T-helper 1 cell (primary cell): ENCODE measurements at places on chromosomes 11 and 22.

DNA sequence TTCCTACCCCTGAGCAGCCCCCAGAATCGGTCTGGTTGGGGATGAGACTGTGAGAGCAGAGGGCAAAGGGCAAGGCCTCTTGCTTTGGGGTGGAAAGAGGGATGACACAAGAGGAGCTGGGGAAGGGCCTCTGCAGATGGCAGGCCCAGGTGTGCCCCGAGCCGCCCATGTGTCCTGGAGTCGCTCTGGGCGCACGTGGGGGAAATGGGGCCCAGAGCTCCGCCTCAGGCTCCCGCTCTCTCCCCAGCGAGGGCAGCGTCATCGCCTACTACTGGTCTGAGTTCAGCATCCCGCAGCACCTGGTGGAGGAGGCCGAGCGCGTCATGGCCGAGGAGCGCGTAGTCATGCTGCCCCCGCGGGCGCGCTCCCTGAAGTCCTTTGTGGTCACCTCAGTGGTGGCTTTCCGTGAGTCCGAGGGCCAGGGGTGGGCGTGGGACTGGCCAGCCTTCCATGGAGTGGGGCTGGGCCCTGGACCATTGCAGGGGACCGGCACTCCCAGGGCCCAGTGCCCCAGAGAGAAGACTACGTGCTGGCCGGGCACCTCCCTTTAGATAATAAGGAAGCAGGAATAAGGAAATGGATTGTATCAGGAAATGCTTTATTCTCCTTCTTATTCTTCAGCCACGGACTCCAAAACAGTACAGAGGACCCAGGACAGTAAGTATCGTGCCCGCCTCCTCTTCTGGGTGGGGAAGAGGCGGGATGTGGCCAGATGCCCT, 30.1 kb downstream of the ST14 start:
- no peak for DNase-seq

DNA sequence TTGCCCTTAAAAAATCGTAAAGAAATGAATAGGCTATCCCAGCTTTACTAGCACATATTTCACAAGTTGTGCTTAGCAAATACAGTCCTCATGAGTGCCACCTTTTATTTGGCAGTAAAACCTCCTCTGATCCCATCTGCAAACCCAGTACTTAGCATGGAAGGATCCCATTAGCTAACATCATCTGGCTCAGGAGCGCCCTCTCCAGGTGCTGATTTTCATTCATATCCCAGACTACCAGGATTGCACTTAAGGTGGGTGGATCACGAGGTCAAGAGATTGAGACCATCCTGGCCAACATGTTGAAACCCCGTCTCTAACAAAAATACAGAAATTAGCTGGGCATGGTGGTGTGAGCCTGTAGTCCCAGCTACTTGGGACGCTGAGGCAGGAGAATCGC, 76.1 kb upstream of the PAX6 start:
- no peak for DNase-seq

- no peak for DNase-seq
Observed at GRCh38 chr11:76193219-76193618, 13.1 kb downstream of the WNT11 start.

DNA sequence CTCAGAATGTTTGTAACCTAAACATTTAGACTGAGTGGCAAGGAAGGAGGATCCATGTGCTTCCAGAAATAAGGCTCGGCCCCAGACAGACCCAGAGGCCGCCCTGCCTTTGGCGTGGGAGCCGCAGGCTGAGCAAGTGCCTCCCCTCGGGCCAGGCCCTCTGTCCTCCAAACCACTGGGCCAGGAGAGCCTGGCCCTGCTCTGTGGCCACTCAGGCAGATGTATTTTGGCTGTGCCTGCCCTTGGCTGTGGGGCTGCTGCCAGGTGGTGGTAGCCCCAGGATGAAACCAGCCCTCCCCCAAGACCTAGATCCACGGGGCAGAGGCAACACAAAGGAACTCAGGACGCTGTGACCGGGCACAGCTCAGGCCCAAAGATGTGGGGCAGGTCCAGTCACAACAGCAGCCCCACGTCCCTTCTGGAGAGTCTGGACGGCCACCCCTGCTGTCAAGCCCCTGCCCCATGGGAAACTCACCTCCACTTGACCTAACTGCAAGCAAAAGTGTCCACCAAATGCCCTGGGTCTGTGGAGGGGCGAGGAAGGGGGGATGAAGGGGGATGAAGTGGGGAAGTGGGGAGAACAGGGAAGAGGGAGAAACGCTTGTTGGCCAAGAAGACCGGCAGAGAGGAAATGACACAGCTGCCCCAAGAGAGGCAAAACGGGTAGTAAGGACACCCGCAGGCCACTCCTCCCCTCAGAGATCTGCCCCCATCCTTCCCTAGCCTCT, 24.0 kb downstream of the PISD start:
- DNase-seq, result no peak

GRCh38 chr22:31400023-31400397, 606 bp downstream of the DRG1 start:
- no peak for DNase-seq

DNA sequence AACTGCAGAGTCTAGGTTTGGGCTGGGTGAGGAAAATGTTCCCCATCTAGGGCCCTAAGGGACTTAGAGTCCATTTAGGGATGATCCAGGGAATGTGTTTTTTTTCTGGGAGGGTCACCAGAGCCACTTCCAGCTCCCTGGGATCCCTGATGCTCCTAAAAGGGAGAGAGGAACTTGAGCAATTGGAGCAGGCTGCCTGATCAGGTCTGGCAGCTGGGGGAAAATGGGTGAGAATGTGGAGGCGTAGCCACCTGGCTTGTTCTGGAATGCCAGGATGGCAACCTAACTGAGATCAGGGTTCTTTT, 1.2 kb downstream of the PGAP2 start:
- DNase-seq, result no peak

DNA sequence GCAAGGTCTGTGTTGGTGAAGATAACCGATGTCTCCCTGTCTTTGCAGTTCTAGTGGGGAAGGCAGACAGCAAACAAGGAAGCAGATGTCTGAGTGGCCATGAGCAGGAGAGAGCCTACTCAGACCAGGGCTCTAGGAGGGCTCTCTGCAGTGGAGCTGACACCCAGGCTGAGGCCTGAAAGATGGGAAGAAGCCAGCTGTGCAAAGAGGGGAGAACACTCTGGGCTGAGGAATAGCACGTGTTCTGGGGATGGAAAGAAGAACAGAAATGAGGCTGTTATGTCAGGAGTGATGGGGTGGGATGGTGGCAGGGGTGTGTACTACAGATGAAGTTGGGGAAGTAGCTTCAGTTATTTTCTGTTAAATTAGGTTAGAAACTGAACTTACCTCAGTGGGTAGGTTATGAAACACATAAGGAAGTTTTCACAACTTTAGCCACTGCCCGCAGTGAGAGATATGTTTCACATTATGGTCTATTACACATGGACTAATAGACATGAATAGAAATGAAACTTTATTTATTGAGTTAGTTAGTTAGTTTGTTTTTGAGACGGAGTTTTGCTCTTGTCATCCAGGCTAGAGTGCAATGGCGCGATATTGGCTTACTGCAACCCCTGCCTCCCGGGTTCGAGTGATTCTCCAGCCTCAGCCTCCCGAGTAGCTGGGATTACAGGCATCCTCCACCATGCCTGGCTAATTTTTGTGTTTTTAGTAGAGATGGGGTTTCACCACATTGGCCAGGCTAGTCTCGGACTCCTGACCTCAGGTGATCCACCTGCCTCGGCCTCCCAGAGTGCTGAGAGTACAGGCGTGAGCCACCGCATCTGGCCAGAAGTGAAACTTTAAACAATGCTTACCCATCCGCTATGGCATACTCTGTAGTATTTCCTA, 7.8 kb downstream of the DCPS start:
- DNase-seq, result no peak

GRCh38 chr11:120223793-120224192, 13.0 kb downstream of the OAF start:
- DNase-seq, result no peak

DNA sequence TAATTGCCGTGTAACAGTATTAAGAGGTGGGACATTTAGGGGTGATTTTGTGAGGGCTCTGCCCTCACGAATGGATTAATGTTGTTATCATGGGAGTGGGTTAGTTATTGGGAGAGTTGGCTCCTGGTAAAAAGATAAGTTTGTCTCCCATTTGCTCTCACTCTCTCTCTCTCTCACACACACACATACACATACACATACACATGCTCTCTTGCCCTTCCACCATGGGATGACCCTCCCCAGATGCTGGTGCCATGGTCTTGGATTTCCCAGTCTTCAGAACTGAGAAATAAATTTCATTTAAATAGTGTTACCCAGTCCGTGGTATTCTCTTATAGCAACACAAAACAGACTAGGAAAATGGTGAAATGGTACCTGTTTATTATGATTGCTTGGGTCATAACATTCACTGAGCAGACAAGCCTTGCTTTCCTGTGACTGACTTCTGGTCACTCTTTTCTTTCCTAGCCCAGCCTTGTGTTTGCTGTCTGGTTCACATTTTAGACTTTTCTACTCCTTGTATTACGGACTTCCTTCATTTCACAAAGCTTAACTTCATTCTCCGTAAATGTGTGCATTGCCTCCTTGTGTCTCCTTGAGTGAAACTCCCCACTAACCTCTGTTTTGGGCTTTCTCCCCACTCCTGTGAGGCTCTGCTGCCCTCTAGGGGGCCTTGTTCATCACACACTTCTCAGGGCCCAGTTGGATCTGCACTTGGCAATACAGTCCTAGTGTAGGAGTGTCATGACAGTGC, 206.5 kb upstream of the CTSC start:
- peak; percentile 51 for DNase-seq

GRCh38 chr22:43230971-43231723, 44.2 kb upstream of the TTLL12 start:
- peak; percentile 35 for DNase-seq

DNA sequence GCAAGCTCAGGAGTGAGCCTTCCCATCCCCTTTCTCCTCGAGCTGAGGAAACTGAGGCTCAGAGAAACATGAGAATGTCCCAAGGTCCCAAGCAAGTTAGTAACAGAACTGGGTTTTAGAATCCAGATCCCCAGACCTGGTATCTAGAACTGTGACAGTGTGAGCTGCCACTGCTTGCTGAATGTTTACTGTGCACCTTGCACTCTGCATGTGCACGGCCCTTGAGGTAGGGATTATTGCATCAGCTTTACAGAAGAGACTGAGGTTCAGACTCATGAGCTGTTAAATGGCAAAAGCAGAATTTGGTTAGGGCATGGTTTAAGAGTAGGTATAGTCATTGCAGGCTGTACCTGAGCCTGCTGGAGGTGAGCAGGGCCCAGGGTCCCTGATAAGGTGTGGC, 3.8 kb upstream of the MPPED1 start:
- no peak for DNase-seq

DNA sequence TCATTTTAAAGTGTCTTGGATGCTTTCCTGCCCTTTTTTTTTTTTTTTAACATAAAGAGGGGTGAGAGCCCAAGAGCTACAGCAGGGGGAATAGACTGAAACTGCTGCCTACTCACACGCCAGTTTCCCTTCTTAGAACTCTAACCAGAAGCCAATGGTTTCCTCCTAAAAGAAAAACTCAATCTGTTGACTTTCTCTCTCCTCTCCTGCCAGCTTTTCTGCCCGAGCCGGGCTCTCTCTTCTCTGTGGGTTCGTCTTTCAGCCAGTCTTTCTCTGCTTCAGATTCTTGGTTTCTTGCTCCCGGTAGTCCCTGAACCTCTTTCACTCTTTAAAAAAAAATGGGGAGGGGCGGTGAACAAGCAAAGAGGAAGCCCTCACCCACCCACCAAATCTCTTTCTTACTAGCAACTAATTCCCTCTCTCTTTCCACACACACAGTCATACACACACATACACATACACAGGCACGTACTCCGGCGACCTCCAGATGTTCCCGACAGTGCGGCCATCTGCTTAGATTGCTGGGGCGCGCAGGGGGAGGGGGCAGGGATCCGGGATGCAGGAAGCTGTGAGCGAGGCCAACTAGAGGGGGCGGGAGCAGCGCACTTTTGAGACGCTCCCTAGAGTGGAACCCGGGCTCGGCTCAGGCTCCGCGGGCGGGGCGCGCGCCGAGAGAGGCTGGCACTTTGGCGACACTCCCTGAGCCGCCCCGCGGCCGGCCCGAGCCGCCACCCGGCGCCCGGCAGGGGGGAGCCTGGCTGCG, 444 bp upstream of the TSKU start:
- no peak for DNase-seq

DNA sequence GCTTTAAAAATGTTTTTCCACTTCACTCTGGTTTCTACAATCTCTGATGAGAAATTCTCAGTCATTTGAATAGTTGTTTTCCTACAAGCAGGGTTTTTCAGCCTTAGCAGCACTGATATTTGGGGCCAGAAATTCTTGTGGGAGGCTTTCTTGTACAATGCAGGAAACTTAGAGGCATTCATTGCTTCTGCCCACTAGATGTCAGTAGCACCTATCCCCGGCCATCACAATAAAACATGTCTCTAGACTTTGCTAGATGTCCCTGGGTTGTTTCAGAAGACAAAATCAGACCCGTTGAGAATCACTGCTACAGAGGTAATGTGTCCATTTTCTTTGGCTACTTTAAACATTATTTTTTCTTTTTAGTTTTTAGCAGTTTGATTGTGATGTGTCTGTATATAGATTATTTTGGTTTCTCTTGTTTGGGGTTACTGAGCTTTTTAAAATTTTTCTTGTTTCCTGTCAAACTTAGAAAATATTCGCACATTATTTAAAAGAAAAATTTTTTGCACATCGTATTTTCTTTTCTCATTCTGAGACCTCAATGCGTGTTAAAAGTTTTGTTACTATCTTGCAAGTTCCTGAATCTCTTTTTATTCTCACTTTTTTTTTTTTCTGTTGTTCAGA, 60.8 kb upstream of the CCDC179 start:
- DNase-seq, result no peak

GRCh38 chr22:49764127-49764581, 63.5 kb downstream of the BRD1 start:
- no peak for DNase-seq

GRCh38 chr11:46564459-46564858, 29.4 kb downstream of the AMBRA1 start:
- DNase-seq, result no peak

- no peak for DNase-seq
Observed at GRCh38 chr11:127943763-127944162, 643.6 kb downstream of the ETS1 start.

DNA sequence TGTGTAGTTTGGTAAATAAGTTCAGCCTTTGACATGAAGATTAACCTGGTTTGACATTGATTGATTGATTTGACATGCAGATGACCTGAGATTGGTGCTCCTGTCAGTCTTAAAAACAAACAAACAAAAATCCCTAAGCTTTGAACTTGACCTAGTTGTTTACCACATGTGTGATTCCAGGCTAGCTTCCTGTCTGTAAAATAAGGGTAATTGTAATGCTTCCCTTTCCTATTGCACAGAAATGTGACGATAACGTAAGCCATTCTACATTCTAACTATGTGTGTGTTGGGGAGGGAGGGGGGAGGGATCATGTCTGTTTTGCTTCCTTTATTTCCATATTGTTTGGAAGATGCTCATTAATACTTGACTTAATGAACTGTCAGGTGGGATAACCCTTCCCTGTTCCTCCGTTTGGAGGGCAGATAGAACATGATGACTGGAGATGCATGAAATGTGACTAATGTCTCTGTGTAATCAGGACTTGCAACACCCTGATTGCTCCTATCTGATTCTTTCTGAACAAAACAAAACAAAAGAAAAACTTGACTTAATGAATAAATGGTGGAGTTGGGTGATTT, 106.1 kb upstream of the CLMP start:
- no peak for DNase-seq
